ENCODE measurements at places on chromosomes 11 and 22.
A peak's percentile ranks its signal among the peaks of the same experiment; 100 is the strongest.

GRCh38 chr22:17162731-17163130, 3.7 kb upstream of the HDHD5 start:
- no peak for DNase-seq

- no peak for DNase-seq
Observed at GRCh38 chr11:16737818-16738192, 642 bp upstream of the C11orf58 start.

GRCh38 chr22:39278040-39278439, 33.3 kb upstream of the PDGFB start:
- no peak for DNase-seq

DNA sequence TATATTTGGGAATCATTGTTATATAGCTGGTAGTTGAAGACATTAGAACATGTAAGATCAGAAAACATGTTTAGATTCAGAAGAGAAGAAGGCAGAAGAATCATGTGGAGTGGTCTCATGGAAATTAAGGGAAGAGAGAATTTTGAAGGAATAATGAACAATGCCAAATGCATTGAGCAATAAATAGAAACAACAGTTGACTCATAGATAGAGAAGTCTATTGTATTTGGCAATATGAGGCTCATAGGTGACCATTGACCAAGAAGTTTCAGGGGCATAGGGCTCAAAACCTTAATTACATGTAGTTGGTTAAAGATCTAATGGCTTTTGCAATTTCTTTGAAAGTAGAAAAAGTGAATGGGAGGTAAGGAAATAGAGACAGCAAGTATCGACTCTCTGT, 123.9 kb downstream of the PAX6 start:
- no peak for DNase-seq

- no peak for DNase-seq
Observed at GRCh38 chr22:27761665-27762064, 39.9 kb downstream of the MN1 start.

GRCh38 chr22:50044485-50045118, 13.5 kb downstream of the TTLL8 start:
- DNase-seq: no peak

- DNase-seq: no peak
Observed at GRCh38 chr11:68048681-68049508, 10.1 kb downstream of the TCIRG1 start.

- no peak for DNase-seq
Observed at GRCh38 chr22:28927630-28928029, 44.3 kb downstream of the ZNRF3 start.

GRCh38 chr11:67316882-67317204, 13.5 kb downstream of the SSH3 start:
- no peak for DNase-seq

- no peak for DNase-seq
Observed at GRCh38 chr11:121667836-121668235, 215.1 kb upstream of the SORL1-AS1 start.

- DNase-seq: no peak
Observed at GRCh38 chr22:41447435-41448188, 1.0 kb upstream of the TOB2 start.

GRCh38 chr22:44955102-44955501, 54.7 kb downstream of the PHF21B start:
- no peak for DNase-seq

DNA sequence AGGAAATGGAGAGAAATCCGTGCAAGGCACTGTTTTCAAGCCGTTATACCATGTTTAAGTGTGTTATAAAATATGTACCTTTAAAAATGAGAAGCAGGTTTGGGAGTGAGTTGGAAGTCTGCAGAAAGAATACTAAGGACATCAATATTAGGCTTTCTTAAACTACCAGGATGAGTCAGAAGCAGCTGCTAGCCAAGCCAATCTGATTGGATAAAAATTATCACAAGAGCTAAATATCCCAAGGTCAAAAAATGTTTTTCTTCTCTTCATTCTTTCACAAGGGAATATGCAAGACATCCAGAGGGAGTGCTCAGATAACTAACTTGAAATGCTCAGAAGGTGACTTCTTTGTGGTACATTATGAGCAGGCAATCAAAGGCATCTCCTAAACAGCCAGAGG, 19.3 kb upstream of the CKAP5 start:
- DNase-seq: no peak

DNA sequence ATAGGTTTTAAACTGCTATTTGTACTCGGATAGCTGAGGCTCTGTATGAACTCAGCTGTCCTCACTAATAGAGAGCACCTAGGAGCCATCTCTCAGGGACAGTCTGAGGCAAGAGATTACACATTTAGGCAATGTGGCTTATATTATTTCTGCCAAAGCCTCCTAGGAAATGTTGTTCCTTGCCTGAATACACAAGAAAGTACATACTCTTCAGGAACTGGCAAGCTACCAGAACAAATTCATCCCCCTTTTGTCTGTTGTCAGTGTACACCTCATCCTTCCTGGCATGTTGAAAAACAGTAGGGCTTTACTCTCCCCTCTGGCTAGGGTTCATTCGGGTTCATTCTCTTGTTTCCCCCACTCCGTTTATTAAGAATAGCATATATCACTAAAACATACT, 615.9 kb upstream of the FAT3 start:
- DNase-seq: peak; percentile 24

GRCh38 chr11:129992161-129992944, 10.3 kb downstream of the PRDM10 start:
- DNase-seq: no peak

GRCh38 chr11:78158987-78159652, 19.7 kb upstream of the ALG8 start:
- DNase-seq: no peak

DNA sequence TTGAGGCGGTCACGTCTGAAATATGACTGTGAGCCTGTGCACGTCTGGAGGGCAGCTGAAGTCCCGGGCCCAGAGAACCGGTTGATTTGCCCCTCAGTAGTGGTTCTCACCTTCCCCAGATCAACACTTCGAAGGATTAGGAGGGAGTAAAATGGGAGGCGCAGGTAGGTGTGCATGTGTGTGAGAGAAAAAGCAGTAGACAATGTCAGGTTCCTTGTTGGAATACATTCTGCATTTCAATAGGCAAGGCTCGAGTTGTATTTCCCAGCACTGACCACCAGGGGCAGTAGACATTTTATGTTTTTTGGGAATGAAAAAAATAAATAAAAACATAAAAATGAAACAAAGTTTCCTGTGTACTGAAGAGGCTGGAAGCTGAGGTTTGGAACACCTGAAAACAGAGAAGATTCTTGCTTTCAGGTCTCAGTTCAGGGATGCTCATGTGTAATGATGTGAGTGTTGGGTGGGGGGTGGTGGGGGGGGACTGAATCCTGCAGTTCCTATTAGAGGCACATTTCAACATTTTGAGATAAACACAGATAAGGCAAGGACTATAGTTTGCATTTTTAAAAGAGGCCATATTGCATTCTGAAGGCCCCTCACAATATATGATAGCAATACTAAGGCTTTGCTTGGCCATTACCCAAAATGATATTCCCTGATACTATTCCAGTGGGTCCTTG, 333.9 kb downstream of the CADM1 start:
- no peak for DNase-seq

GRCh38 chr11:115498354-115498753, 5.9 kb downstream of the CADM1 start:
- DNase-seq: no peak

GRCh38 chr11:10358696-10359095, 53.8 kb downstream of the ADM start:
- DNase-seq: no peak

DNA sequence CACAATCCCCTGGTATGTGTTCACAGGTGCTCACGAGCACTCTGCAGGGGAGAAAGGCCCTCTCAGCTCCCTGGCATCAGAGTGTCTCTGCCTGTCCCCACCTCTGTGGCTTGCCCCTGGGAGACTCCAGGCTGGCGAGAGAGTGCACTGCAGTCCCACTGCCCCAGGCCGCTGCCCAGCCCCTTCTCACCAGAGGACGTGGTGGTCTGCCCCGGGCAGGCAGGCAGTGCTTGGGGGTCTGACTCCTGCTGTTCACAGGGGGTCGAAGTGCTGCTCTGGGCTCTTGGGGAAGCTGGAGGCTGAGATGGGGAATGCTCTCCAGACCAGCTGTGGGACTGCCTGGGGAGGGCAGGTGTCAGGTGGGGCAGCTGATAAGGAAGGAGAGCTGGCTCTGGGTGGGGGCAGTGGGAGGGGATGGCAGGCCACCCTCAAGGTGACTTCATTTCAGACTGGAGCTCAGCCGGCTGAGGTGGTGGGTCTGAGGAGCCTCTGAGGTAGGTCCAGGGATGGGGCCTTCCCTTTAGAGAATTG, 151.0 kb upstream of the B3GAT1 start:
- no peak for DNase-seq

DNA sequence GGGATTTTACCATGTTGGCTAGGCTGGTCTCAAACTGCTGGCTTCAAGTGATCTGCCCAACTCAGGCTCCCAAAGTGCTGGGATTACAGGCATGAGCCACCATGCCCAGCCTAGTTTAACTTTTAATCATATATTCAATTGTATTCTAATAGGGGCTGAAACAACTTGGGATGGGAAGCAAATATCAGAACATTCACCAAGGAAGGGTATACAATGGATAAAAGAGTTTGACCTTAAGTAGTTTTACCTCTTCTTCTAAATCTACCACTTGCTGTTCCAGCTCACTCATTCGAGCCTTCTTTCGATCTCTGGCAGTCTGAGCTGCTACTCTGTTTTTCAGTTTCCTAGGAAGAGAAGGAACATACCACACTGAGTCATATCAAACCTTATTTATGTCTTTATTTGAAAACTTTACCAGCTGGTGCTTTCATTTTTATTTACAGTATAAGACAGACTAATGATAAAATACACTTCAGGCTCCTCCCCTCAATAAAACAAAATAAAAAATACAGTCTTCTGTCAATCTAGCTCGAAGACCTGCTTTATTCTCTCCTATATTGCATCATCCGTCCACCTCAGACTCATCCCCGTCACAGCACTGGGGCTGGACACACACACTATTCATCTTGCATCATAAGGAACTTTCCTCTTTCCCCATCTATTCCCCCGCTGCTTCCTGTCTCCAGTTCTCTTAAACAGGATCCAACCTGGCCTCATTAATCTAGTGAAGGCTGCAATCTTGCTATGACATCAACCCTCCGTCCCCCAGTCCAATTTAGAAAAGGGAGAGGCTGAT, 1.4 kb downstream of the XBP1 start:
- peak; percentile 41 for DNase-seq

- DNase-seq: no peak
Observed at GRCh38 chr11:30171661-30172060, 59.2 kb upstream of the FSHB start.

DNA sequence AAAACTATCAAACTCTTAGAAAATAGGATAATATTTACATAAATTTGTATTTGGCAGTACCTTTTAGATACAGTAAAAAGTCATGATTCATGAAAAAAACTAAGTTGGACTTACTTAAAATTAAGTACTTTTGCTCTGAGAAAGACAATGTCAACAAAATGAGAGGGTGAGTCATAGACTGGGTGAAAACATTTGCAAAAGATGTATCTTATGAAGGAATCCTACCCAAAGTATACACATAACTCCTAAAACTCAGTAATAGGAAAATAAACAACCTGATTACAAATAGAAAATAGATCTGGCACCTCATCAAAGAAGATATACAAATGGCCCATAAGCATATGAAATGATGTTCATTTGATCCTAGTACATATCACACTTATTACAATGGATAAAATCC, 1154.6 kb downstream of the JRKL start:
- DNase-seq: peak; percentile 52

Measured in brain pericyte (primary cell).